ENCODE measurements at places on chromosomes 2 and 18. TPM values are rescaled to one million over a fixed set of nuclear protein-coding genes. Genes with fewer than 3 reads are reported as not detected.

DNA sequence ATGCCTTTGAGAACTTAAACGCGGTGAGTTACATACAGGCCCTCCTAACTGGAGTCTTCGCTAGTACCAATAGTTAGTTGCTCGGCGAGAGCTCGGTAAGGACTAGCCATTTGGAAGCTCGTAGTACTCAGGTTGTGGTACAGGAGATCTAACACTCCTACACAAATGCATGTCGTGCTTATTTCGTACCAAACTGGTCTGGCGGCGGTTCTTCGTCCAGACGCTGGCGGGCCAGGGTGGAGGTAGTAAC is 346 bp upstream of the VRK2 start:
- no peaks in the 10 kb centered on the region for H3K27me3 ChIP-seq
- H3K36me3 ChIP-seq, result peaks cover 9% of the 10 kb centered on the region
- H3K4me1 ChIP-seq, result peaks cover 5% of the 10 kb centered on the region
- no peak for DNase-seq
- H3K4me3 ChIP-seq, result peak overlapping the region; percentile 61

GRCh38 chr2:191985740-191986139 is 138.9 kb upstream of the CAVIN2 start:
- no peak overlapping the region for H3K4me3 ChIP-seq
- H3K27me3 ChIP-seq, result no peaks in the 10 kb centered on the region
- no peaks in the 10 kb centered on the region for H3K36me3 ChIP-seq
- no peak for DNase-seq
- H3K4me1 ChIP-seq, result peaks cover 3% of the 10 kb centered on the region

DNA sequence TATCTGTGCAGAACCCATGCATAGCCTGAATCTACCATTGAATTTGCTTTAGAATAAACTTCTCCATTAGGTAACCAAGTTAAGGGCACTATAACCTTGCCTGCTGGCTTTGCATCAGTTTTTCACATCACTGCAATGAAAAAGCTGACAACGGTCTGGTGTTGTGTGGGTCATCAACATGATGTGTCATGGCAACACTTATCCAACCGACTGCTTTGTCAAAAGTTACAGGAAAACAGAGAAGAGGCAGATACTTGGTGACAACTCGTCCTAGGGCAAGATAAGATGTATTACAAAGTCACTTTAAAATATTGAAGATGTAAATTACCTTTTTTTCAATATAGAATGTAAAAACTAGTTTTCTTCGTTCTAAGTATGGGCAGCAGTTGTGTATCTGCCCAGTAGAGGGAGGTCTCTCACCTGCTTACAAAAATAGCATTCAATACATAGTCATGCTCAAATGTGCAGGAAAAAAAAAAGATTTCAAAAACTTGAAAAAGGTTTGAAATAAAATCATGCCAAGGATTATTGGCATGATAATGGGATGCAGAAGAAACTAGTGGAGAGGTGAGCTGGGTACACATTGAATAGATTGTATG is 96.3 kb downstream of the EVA1A start:
- H3K27me3 ChIP-seq, result no peaks in the 10 kb centered on the region
- H3K36me3 ChIP-seq, result no peaks in the 10 kb centered on the region
- H3K4me3 ChIP-seq, result no peak overlapping the region
- H3K27ac ChIP-seq, result no peak overlapping the region
- no peak for DNase-seq
- peaks cover 3% of the 10 kb centered on the region for H3K4me1 ChIP-seq

GRCh38 chr2:227163998-227164762 is at the start of the genes COL4A3 and COL4A4:
TSS of gene COL4A3 (plus strand) at chr2:227164624. CDS start at chr2:227164727, 103 bp downstream.
TSS of gene COL4A4 (minus strand) at chr2:227164205. CDS start at chr2:227147483, 16,722 bp downstream.
- peak within 1 kb of the TSS; percentile 55 for H3K4me3 ChIP-seq
- peaks cover 5% of the 10 kb centered on the region for H3K27me3 ChIP-seq
- no peaks in the 10 kb centered on the region for H3K4me1 ChIP-seq
- no peaks in the 10 kb centered on the region for H3K36me3 ChIP-seq

GRCh38 chr18:41096504-41096903 is 858.5 kb upstream of the PIK3C3 start:
- H3K27me3 ChIP-seq, result no peaks in the 10 kb centered on the region
- no peak overlapping the region for H3K27ac ChIP-seq
- H3K4me3 ChIP-seq, result no peak overlapping the region
- no peak for DNase-seq

DNA sequence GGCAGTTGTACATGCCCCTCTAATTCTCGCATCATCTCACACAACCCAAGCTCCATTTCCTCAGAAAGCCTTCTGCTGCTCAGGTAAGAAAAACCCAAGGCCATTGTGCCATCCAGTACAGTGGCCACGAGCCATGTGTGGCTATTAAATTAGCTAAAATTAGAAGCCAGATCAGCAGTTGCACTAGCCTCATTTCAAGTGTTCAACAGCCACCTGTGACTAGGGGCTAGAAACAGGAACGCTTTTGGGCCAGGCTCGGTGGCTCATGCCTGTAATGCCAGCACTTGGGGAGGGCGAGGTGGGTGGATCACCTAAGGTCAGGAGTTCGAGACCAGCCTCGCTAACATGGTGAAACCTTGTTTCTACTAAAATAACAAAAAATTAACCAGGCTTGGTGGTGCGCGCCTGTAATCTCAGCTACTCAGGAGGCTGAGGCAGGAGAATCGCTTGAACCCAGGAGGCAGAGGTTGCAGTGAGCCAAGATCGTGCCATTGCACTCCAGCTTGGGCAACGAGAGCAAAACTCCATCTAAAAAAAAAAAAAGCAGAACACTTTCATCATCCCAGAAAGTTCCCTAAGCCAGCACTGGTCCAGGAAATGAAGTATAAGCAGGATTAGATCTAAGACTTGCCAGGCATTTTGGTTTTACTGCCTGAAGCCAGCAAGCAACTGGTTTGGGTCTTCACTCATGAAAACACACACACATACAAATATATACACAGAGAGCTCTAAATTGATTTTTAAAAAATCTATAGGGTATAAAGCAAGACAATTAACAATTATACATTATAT is 35.7 kb downstream of the ATP8B1 start:
- H3K36me3 ChIP-seq, result no peaks in the 10 kb centered on the region
- H3K4me3 ChIP-seq, result no peak overlapping the region
- no peaks in the 10 kb centered on the region for H3K27me3 ChIP-seq
- no peak for DNase-seq
- no peak overlapping the region for H3K27ac ChIP-seq

- peaks cover 100% of the 10 kb centered on the region for H3K27me3 ChIP-seq
- H3K4me1 ChIP-seq, result peaks cover 37% of the 10 kb centered on the region
- H3K4me3 ChIP-seq, result peak overlapping the region; percentile 64
- H3K27ac ChIP-seq, result no peak overlapping the region
Observed at GRCh38 chr2:174337337-174338146, 2.8 kb downstream of the SP9 start.

DNA sequence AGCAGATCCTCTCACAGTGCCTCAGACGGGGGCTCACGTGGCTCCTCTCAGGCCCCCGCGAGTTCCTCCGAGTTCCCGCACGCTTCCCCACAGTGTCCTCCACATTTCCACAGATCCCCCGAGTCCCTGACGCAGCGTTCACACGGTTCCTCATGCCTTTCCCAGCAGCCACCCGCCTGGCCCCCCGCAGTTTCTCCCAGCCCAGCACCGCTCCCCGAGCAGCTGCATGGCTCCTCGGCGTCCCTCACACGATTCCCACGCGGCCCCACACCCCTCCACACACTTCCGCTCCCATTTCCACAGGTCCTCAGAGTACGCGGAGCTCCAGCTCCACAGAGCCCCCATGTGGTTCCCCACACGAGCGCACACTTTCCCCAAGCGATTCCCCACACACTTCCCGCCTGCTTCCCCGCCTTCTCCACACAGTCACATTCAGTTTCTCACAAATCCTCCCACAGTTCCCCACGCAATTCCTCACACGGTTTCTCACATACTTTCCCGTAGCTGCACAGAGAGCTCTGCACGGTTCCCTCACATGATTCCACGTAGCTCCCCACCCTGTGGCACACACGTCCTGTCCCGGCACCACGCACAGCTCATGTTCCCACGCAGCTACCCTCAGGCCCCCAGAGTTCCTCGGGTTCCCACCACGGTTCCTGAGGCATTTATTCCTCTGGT is 39.9 kb downstream of the KIF1A start:
- H3K36me3 ChIP-seq, result peaks cover 10% of the 10 kb centered on the region
- H3K4me1 ChIP-seq, result no peaks in the 10 kb centered on the region
- no peak overlapping the region for H3K27ac ChIP-seq
- DNase-seq, result no peak

GRCh38 chr2:30780776-30781330 is 26.4 kb downstream of the CAPN13 start:
- no peaks in the 10 kb centered on the region for H3K36me3 ChIP-seq
- no peak overlapping the region for H3K27ac ChIP-seq
- no peak for DNase-seq
- no peaks in the 10 kb centered on the region for H3K4me1 ChIP-seq
- H3K4me3 ChIP-seq, result no peak overlapping the region

Gene SERPINB4
- total RNA-seq, result 0.96 TPM

Gene FAM124B
- total RNA-seq, result 2.0 TPM

Gene ZNF521
- total RNA-seq, result 16.8 TPM

Gene ANKAR
- 1.5 TPM for total RNA-seq

Gene NT5DC4
- total RNA-seq, result not detected

Gene FKBP7
- 7.0 TPM for total RNA-seq

Data from H1 (cell line).